Muscle of leg (tissue), 16 donors: ENCODE measurements at places on chromosomes 11 and 22. TPM values are rescaled to one million over a fixed set of nuclear protein-coding genes. Genes with fewer than 3 reads are reported as not detected.

DNA sequence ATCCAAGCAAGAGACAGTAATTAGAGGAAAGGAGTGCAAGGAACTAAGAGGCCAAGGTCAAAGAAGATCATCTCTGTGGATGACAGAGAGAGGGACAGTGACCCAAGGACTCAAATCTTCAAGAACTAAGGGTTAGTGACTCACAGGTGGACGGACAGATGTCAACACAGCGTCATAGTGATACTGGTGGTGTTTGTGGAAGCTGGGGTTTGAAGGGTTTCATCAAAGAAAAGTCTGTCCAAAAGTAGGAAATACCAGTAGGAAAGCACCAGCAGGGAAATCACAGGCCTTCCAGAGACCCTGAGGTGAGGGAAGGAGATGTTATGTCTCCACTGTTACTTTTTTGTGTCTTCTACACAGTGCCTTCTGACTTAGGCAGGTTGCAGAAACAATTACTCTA, 32.2 kb downstream of the IL10RA start:
- DNase-seq = no peak

DNA sequence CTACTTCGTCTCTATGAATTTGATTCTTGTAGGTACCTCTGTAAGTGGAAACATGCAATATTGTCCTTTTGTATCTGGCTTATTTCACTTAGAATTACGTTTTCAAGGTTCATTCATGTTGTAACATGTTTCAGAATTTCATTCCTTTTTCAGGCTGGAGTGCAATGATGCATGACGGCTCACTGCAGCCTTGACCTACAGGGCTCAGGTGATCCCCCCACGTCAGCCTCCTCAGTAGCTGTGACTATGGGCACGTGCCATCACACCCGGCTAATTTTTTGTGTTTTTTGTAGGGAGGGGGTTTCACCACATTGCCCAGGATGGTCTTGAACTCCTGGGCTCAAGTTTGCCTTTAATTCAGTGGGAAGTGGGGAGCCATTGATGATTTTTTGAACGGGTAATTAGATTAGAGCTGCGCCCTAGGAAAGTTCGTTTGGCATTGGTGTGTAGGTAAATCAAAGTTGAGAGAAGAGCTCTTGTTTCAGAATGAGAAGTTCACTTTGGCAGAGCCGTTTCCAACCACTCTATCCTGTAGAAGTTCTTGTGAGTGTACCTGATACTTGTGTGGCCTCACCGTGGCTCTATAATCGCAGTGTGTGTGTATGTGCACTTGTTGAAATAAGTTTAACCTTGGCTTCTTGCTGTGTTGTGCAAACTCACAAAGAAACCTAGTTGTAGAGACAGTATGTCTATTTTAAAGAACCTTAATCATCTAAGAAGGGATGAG, 115.9 kb downstream of the NAV2 start:
- no peak for DNase-seq

- peak; percentile 81 for DNase-seq
Observed at GRCh38 chr22:45451972-45452371, 38.5 kb downstream of the RIBC2 start.

GRCh38 chr11:3803726-3804495, 4.4 kb upstream of the PGAP2 start:
- DNase-seq = no peak

The SLC37A2 gene
- polyA plus RNA-seq = 2.9 TPM

The TMEM191B gene
- 0.54 TPM for polyA plus RNA-seq
